ENCODE measurements at places on chromosomes 1 and 21.
A peak's percentile ranks its signal among the peaks of the same experiment; 100 is the strongest.

DNA sequence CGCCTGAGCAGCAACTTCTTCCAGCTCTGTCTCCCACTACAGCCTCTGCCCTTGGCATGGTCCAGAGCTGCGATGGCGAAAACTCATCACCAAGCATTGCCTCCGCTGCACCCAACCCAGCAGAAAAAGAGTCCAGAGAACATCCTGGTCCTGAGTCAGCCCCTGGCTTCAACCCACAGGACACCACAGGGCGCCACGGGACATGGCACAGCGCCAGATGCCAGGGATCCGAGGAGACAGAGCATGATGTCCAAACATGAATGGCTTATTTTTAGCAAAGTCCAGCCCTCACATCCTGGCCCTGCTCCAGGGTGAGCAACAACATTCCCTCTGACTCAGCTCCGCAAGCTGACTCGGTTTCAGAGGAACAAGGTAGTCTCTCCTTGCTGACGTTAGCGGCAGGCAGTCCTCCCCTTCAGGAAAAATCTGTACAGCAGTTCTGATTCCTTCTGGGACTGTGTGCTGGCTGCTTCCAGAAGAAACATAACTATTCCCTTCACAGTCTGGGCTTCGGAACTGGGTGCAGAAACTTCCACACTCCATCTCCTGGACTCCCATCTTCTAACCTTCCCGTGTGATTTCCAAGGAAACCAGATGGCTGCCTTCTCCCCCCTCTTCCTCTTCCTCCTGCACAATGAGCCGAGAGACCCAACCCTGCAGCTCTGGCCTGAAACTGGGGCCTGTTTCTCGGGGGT, 131.3 kb downstream of the TOMM20 start:
- DNase-seq, result peak; percentile 80

- no peak for DNase-seq
Measured at GRCh38 chr1:87642581-87643221, 314.0 kb downstream of the LMO4 start.

DNA sequence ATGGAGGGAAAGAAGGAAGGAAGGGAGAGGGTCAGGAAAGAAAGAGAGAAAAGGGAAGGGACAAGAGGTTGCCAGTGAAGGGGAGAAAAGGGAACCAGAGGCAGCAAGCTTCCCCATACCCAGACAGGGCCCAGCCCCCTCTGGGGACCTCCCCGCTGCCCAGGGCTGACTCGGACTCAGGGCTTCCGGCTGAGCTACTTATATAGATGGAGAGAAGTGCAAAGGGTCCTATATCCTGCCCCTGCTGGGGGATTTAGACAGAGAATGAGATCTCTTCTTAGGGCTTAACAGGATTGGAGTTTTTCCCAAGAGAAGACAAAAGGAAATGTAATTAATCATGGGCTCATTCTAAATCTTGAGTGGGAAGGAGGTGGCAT, at the start of gene ETV3L:
Gene ETV3L, minus strand, starts transcription at position 176 of the 377 bp plus-strand sequence. CDS start 285 bp downstream, outside the sequence.
- DNase-seq, result no peak

DNA sequence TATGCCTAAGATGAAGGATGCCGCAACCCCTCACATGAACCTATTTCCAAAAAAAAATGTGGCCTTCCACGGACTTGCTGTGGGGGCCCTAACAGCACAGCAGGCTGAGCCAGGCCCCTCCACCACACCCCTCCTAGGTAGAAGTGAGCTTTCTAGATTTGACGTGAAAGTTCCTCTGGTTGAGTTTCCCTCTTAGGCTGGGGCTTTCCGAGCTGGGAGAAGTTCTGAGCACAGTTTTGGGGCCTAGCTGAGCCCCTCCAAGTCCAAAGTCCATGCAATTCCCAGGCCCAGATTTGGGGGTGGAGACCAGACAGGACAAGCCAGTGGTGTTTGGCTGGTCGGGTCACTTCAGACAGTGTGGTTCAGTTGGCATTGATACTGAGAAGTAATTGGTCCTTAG, 13.8 kb upstream of the PHLDA3 start:
- DNase-seq, result no peak

DNA sequence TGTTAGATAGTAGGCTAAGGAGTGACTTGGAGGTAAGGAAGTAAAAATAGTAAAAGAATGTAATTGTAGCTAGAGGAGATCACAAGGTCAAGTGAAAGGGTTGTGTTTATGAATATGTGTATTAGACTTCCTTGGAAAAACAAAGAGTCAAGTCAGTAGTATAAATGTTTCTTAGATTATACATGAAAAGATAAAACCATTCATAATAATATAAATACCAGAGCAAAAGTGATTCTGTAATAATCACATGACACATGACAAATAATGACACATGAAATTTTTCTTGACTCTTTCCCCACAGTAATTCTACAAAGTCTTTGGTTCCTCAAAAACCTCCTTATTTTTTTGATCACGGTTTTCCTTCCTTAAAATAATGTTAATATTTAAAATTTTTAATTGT, 56.4 kb downstream of the IVNS1ABP start:
- DNase-seq, result no peak

DNA sequence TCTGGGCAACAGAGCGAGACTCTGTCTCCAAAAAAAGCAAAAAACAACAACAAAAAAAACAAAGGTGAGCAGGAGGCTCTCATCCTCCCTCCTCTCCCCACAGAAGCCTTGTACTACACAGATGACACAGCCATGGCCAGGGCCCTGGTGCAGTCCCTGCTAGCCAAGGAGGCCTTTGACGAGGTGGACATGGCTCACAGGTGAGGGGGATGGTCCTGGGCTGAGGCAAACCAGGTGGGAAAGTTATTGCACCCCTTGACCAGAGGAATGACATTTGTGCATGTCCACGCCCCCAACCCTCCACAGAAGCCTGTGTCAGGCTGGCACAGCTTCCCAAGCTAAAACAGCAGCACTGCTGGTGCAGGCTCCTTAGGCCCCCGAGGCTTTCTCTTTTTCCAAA, 2.4 kb downstream of the ADPRS start:
- no peak for DNase-seq

DNA sequence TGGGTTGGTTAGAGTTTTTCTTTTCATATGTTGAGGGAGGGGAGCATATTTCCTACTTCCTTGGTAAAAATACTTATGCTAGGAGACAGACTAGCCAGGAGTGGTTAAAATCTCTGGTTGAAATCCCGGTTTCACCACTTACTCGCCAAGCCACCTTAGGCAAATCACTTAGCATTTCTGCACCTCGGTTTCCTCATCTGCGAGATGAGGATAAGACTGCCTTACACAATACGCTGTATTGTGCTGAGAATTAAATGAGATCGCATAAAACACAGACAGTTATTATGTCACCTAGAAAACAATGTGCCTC, 1.4 kb downstream of the IFFO2 start:
- DNase-seq, result no peak

DNA sequence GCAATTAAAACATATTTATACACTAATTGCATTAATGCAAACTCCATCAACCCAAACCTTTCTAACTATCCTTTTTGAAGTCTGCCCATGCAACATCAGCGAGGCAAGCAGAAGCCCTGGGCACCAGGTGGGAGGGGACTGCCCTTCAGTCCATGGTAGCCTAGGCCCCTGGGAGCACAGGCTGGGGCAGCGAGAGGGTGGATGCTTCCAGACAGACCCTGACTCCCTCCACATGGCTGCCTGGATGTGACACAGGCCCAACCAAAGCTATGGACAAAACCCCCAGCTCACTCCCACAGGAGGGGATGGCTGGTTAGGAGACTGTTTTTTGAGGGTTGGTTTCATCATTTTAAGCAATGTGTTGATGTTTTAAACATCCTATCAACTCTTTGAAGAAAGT, 17.8 kb upstream of the LRRC47 start:
- no peak for DNase-seq

DNA sequence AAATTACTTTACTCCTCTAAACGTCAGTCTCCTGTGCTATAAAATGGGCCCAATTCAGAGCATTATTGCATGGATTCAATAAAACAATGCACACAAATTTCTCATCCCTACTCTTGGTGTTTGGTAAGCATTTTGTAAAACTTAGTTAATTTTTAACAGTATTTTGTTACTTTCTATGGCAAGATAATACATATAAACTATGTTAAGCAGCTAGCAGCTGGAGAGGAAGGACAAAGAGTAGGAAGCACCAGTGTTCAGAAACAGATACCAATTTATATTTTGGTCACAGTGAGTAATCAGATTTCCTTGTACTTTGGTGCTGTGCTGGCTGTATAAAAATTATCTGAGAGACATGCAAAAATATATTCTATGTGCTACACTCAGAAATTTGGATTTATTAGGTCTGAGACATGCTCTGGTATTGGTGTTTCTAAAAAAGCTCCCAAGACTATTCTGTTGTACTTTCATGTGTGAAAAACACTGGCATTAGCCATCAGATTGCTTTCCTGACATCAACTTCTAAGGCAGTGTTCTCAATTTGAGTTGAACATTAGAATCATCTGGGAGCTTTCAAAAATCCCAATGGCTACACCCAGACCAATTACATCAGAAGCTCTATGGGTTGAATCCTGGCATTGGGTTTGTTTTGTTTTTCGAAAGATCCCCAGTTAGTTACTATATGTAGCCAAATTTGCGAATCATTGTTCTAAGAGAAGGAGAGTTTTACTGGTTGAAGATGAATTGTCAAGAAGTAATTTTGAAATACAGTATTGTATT, 100.3 kb upstream of the C1orf87 start:
- no peak for DNase-seq

GRCh38 chr1:44250068-44250781, 37.0 kb downstream of the DMAP1 start:
- DNase-seq, result no peak

GRCh38 chr1:158076441-158076840, 83.0 kb downstream of the KIRREL1 start:
- no peak for DNase-seq

All from fibroblast of skin of left biceps (primary cell).